ENCODE measurements at places on chromosomes 4 and X.

DNA sequence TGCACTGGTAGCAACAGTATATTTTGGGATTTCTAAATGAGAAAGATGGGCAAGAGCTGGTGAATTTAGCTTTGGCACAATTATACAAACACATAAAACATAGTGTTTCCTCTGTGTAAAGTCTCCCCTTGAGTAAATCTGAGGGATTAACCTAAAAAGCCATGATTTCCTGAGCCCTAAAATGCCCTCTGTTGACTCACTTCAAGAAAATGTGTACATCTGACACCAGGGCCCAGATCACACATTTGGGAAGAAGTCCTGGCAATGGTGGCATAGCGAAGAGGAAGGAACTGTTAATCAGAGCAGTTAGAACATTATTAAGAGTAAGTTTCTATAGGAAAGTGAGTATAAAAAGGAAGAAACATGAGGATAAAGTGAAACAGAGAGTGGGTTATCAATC is 338.5 kb downstream of the SPOCK3 start:
- no peak for DNase-seq

DNA sequence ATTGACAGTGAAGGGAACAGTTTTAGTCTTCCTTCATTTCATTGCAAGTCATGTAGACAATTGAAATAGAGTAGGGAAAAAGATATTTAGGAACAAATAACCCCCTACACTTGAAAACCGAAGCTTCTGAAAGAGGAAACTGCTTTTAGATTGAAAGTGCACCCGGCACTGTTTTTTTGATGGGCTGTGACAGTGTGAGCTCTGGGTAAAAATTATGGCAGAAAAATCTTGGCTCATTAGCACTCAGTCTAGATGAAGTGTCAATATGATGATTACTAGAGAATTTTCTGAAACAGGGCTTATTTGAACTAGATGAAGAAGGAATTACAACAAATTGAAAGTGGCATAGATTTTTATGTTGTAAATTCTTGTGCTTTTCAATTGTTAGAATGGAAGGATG is 1132.4 kb downstream of the RAPGEF2 start:
- DNase-seq, result no peak

DNA sequence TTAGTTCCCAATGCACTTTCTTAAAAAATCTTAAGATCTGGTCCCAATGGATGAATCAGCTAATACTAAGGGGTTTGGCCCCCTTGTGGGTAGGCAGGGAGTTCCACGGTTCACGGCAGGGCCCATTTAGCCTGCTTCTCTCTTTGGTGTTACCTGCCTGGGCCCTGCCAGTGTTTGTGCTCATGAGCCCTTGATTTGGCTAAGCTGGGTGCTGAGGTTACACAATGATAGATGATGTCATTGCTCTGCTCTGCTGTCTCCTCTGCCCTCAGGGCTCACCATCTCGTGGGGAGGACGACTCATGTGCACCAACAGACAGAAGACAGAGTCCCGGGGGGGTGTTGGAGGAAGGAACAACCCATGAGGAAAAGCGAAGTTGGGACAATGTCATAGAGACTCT is 24.4 kb downstream of the RTL5 start:
- no peak for DNase-seq

DNA sequence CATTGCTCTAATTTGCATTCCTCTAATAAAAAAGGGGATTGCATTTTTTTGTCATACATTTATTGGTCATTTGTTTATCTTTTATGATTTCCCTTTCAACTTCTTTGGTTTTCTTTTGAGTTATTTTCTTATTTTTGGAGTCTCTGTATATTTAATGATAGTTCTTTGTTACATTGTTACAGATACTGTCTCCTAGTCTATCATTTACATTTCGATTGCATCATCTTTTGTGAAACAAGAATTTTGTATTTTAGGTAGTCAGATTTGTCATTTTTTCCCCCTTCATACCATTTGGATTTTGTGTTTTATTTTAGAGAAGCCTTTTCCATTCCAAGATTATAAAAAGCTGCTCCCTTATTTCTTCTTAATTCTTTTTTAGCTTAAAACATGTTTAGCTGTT is 37.1 kb downstream of the SNX25 start:
- no peak for DNase-seq

- DNase-seq, result no peak
Observed at GRCh38 chrX:7242613-7243012, 94.7 kb upstream of the PUDP start.

GRCh38 chrX:136835761-136836160 is 44.8 kb downstream of the RBMX start:
- no peak for DNase-seq

DNA sequence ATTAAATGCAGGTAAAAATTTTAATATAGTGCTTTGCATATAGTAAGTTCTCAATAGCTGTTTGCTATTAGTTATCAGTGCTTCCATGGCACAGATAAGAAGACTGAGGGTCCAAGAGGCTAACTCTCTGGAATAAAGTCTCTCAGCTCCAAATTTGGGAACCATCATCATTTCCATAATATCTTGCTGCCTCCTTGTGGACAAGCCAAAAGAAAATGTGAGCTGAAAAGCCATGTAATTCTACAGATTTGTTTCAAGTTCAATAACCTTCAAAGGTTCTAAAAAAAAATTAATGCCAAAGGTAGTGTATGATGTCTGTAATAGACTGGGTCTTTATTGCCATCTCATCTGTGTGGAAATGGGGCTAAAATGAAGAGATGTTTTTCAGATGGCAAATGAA is 136.9 kb upstream of the VCX start:
- DNase-seq, result no peak

DNA sequence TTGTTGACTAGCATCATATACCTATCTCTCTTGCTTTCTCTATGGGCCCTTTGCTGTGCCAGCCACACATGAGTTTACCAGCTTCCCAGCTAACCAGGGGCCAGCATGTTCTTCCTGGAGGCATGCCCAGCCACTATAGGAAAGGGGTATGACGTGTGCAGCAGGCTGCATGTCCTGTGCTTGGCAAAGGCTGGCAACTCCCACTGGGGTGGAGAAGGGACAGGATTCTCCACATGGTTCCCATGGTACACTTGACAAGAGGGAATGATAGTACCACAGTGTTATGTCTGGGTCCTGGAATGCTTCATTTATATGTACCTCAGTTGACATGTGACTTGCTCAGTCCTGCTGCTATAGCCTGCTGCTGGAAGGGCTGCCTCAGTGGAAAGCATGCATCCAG is 78.8 kb downstream of the TMEM164 start:
- no peak for DNase-seq

- DNase-seq, result no peak
Observed at GRCh38 chr4:89997171-89997704, 102.6 kb downstream of the MMRN1 start.

DNA sequence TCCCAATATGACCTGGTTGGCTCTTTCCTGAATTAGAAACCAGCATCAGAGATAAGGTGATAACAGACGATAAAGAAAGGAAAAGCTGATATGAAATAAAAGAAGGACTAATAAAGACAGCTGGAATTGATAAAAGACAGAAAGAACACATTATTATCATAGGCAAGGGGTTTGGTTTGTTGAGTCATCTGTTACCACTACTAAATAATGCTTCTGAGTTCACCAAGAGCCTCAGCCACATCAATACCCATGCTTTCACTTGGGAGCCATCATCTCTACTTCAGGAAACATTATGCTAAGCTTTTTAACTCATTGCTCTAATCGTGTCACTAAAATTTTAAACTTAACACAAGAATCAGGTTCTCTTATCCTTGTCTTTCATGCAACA is 27.6 kb downstream of the ANXA5 start:
- DNase-seq, result no peak

Measured in right hindlimb (tissue), 1 donor.